MCF 10A (cell line): ENCODE measurements at places on chromosomes 5 and 9.

- DNase-seq: no peak
Observed at GRCh38 chr9:89375191-89375760, 57.0 kb downstream of the SECISBP2 start.

- peak; percentile 68 for DNase-seq
Observed at GRCh38 chr9:99693888-99694287, 127.8 kb upstream of the NR4A3 start.

GRCh38 chr9:121763131-121763530, 111.7 kb downstream of the DAB2IP start:
- no peak for DNase-seq

GRCh38 chr5:72035831-72036230, 71.4 kb upstream of the MAP1B start:
- no peak for DNase-seq

- DNase-seq: no peak
Observed at GRCh38 chr5:180381428-180381827, 28.3 kb upstream of the GFPT2 start.
